CD4-positive, alpha-beta T cell treated with Interleukin-4 for 1 hour (primary cell): ENCODE measurements at places on chromosomes 11 and 22.

GRCh38 chr11:68164437-68164836 lies 43.2 kb upstream of the CHKA start:
- no peak for DNase-seq

DNA sequence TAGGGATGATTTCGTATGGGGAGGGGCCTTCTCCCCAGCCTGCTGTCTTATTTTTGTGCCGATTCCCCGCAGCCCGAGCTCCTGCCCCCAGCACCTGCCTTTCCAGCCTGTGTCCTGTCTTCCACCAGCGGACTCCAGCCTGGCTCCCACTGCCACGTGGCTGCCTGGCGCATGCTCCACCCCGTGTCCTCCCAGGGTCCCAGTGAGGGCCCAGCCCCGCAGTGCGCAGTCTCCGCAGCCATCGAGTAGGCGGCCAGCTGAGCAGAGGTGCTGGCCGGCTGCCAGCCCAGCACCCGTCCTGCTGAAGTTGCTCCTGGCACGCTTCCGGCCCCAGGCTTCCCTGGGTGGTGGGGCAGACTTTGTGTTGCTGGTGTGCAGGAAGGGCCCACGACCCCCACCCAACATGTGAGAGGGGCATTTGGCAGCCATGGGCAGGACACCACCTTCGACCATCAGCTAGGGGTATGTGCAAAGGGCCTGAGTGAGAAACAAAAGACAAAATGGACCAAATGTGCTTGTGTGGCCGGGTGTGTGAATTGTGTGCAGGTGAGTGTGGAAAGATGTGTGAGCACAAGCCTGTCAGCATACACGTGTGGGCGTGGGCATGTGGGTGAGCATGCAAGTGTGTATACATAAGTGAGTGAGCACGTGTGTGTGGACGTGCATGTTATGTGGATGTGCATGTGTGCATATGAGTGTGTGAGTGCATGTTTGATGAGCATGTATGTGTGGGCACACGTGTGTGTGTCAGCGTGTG lies 55.9 kb downstream of the RTN4R start:
- no peak for DNase-seq

DNA sequence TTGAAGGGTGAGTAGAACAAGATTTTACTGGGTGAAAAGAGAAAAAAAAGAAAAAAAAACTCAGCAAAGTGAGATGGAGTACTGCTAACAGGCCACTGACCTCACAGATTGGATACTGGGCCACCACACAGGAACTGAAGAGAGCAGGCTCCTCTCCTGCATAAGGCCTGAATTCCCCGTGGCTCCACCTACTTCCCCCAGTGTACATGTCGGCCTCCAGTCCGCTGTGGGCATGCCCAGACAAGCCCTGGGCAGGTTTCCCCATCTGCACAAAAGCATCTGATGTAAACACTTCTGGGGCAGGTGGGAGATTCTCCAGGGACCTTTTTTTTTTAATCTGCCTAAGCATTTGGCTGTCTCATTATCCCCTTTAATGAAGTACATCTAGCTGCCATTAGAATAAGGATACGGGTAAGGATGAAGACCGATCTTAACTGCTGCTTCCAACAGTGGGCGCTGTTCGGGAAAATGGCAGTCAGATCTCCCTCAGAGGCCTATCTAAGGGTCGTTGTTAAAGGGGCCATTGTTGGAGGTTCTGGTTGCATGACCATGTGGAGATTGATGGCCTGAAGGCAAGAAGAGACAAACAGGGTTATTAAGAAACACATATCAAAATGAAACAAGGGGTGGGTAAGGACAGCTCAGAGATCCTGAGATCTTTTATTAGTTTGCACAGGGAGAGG lies 48.5 kb downstream of the MS4A13 start:
- no peak for DNase-seq

DNA sequence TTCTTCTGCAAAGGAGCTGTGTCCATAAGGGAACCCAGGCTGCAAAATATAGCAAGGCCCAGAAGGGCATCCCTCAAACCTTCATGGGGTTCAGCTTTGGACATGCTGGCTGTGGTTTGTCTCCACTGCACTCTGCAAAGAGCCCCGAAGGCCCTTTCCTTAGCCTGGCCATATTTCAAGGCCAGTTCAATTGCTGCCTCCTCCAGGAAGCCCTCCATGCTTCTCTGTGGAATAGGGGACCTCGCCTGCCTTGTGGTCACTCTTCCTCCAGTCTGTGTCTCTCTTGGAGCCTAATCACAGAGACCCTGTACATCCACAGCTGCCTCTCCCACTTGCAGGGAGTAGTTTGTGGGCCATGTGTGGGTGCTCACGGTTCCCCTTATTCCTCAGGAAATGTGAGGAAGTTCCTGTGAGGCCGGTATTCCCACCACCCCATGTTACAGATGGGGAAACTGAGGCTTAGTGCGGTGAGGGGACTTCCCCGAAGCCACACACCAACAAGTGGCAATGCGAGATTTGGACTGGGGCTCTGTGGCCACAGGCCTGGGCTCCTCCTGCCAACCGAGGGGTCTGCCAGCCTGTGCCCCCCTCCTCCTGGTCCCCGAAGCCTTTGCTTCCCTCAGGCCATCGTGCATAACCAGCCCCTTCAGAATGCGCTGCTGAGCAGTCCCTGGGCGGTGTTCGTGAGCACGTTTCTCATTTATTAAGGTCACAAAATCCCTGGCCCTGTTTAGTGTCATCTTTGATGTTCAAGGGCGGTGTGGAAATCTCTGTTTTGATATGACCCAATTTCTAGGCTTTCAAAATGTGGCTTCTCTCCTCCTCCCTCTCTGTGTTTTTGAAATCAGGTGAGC lies 65.8 kb downstream of the PARVB start:
- DNase-seq: no peak

- no peak for DNase-seq
These were observed 15.0 kb upstream of the WT1 start for GRCh38 chr11:32450372-32450771.

- no peak for DNase-seq
These were observed 15.2 kb downstream of the SCARF2 start for GRCh38 chr22:20422271-20423007.

GRCh38 chr11:19573666-19574065 lies 139.0 kb upstream of the NAV2 start:
- no peak for DNase-seq

- no peak for DNase-seq
These were observed 22.0 kb downstream of the ZNF202 start for GRCh38 chr11:123719452-123719851.

GRCh38 chr22:31870890-31871289 lies 73.4 kb upstream of the YWHAH start:
- no peak for DNase-seq

GRCh38 chr11:43685440-43685839 lies 4.9 kb downstream of the HSD17B12 start:
- no peak for DNase-seq
